ENCODE measurements at places on chromosomes 6 and 20.
A peak's percentile ranks its signal among the peaks of the same experiment; 100 is the strongest.

DNA sequence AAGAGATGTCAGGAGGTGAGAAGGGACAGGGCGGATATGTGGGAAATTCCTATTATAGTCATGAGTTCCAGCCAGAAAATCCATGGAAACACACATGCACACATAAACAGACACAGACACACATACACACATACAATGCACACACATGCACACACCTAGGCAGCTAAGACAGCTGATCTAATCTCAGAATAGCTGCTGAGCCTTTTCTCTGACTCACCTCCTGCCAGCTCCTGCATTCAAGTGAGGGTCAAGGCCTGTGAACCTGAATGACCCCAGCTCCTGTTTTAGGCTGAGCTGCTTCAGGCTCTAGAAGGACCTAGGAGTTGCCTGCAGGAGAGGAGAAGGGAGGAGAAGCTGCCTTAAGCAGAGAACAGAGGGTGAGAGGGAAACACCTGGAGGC is 21.6 kb upstream of the RAET1L start:
- DNase-seq, result no peak

GRCh38 chr6:111957623-111958315 is 84.5 kb upstream of the FYN start:
- DNase-seq, result no peak

GRCh38 chr6:19699932-19700331 is 137.2 kb upstream of the ID4 start:
- no peak for DNase-seq

GRCh38 chr6:161292145-161292544 is 18.3 kb upstream of the AGPAT4 start:
- no peak for DNase-seq

GRCh38 chr6:161434921-161435747 is 161.3 kb upstream of the AGPAT4 start:
- DNase-seq, result peak; percentile 93

DNA sequence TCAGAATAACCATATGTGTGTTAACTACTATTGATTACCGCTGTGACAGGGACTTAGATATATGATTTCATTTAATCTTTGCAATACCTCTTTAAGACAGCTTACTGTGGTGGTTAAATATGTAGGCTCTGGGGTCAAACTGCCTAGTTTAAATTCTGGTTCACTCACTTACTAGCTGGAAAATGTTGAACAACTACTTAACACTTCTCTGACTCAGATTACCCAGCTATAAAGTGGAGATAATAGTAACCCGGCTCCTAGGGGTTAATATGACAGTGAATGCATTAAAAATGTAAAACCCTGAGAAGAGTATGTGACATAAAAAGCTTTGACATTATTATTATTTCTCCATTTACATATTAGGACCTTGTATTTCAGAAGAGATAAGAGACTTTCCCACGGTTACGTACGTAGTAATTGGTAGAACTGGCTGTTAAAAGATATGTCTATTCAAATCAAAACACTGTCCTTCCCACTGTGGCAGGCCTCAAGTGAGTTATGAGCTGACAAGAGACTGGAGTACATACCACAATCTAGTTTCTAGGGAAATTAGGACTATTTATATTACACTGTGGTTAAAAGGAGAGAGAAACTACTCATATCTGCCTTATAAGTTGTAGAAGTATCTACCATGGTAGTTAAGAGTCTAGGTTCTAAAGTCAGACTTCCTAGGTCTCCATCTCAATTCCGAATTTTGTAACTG is 4.4 kb upstream of the PLCB1 start:
- DNase-seq, result no peak

GRCh38 chr20:7358670-7359069 is 581.6 kb downstream of the HAO1 start:
- DNase-seq, result no peak

Measured in AG09319 (cell line).